ENCODE measurements at places on chromosomes 1 and 21.

GRCh38 chr1:216812966-216813365 is 89.7 kb upstream of the ESRRG start:
- DNase-seq: no peak

GRCh38 chr1:17802164-17802563 is 47.0 kb downstream of the ACTL8 start:
- DNase-seq: no peak

GRCh38 chr1:89576013-89576412 is 51.4 kb downstream of the LRRC8B start:
- DNase-seq: no peak

- DNase-seq: no peak
These were observed 1.8 kb upstream of the OMA1 start for GRCh38 chr1:58548371-58548770.

GRCh38 chr1:12518931-12519692 is 98.9 kb downstream of the DHRS3 start:
- peak; percentile 54 for DNase-seq

GRCh38 chr1:23704834-23705495 is 13.4 kb downstream of the RPL11 start:
- DNase-seq: no peak

GRCh38 chr1:100353071-100353801 is 930 bp downstream of the CDC14A start:
- no peak for DNase-seq

DNA sequence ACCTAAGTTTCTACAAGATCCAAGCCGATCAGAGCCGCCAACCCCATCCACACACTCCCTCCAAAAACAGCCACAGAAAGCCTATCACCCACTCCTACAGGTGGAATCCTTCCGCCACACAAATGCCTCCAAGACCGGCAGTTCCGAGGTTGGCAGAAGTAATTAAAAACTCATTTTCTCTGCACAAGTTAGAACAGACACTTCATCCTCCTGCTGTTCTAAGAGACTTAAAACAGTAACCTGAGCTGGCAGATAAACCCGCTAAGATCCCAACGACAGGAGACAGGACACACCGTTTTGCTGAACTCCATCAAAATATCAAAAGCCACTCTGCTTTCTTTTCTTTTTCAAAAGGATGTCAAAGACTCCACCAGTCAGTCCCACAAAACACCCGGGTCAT is 2.8 kb downstream of the SSBP3 start:
- DNase-seq: no peak

DNA sequence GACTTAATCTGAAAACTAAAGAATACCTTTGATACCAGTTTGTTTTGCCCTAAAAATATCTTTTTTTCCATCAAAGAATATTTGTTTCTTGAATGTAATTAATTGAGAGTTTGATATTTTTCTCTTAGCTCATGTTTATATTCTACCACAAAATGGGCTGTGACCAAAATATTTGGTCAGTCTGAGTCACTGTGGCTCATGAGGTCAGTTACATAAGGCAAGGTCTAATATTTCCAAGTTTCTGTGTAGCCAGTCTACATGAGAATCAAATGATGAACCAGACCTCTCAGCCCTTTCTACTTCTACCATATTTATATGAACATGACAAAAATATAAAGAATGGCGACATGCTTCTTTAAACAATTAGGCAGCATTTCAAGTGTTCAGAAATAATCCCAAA is 83.0 kb upstream of the IVNS1ABP start:
- DNase-seq: no peak

GRCh38 chr1:188022661-188023060 is 1193.9 kb downstream of the PLA2G4A start:
- no peak for DNase-seq

GRCh38 chr1:58785442-58786058 is 1.7 kb upstream of the JUN start:
- peak; percentile 92 for DNase-seq

DNA sequence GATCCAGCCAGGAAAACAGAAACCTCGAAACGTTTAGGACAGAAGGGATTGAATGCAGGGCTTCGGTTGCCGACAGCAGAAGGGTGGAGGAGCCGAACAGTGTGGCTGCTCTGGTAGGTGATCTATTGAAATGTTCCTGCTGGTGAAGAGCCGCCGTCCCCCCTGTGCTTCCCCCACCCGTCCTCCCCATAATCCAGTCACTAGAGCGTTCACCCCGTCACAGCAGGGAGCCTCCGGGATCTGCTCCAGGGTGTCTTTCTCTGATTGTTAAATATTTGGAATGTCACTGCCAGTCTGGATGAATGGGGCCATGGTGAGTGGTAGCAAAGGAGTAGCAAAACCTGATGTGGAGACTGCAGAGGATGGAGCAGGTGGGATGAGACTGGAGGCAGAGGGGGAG is 255.1 kb upstream of the CSF3R start:
- no peak for DNase-seq

DNA sequence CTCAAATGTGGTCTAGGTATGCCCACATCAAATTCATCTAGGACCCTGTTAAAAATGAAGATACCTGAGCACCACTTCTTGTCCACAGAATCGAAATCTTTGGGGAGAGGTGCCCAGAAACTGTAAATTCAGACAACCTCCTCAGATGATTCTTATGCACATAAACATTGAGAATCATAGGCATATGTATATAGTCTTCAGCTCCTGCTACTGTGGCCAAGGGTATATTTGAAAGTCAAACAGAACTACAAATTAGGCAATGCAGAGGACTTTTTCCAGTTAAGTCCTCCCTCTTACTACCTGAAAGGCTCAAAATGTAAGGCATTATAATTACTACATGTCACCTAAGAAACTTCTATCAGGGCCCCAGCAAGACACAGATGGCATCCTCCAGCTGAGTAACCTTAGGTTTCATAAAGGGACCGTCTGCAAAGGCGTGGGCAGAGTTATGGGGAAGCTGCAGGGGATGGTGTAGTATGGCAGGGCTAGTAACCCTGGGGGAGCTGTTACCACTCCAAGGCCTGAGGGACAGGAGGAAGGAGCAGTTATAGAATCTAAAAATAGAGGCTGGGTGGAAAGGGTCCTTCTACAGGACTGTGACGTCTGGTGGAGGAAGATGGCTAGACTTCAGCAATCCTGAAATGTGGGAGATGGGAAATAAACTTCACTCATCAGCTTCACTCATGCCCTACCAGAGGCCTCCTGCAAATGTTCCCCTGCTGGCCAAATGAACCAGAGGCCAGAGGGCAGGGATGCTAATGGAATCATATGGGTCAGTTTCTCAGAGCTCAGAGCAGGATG is 46.3 kb downstream of the DAB1 start:
- DNase-seq: no peak

GRCh38 chr21:38277501-38278131 is 20.8 kb downstream of the KCNJ15 start:
- DNase-seq: no peak

- DNase-seq: peak; percentile 37
These were observed 26.2 kb downstream of the ARHGEF10L start for GRCh38 chr1:17565461-17566252.

GRCh38 chr1:93692983-93693591 is 11.4 kb upstream of the BCAR3 start:
- DNase-seq: no peak

GRCh38 chr1:198298640-198299039 is 141.8 kb downstream of the NEK7 start:
- no peak for DNase-seq

GRCh38 chr1:154759196-154759595 is 110.9 kb downstream of the KCNN3 start:
- no peak for DNase-seq

GRCh38 chr1:54803761-54804470 is 2.8 kb upstream of the TTC22 start:
- DNase-seq: no peak

DNA sequence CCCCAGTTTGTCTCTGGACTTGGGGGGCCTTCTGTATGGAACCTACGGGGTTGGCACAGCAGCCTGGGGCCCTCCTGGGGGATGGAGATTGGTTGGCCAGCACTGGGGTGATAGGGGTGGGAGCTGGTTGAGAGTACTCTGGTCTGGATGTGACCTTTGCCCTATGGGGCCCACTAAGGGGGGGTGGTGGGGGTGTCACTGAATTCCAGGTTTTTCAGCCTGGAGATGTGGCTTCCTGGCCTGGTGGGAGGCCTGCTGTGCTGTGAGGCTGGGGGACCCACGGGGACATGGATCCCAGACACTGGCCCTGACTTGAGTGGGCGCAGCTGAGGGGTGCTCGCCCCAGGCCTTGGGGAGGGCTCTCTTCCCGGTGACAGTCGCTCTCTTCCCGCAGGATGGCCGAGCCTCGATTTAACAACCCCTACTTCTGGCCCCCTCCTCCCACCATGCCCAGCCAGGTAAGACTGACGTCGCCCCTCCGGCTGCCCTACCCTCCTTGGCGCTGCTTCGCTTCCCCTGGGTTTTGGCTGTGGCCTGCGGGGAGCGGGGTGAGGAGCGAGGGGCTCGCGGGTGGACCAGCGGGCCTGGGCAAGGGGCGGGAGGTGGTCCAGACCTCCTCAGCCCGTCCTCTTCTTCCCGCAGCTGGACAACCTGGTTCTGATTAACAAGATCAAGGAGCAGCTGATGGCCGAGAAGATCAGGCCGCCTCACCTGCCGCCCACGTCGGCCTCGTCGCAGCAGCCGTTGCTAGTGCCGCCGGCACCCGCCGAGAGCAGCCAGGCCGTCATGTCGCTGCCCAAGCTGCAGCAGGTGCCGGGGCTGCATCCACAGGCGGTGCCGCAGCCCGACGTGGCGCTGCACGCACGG is 19.6 kb downstream of the ZNF362 start:
- no peak for DNase-seq

GRCh38 chr1:30085811-30086770 is 637.3 kb downstream of the MATN1 start:
- peak; percentile 26 for DNase-seq

GRCh38 chr1:95584315-95584714 is 350.3 kb downstream of the RWDD3 start:
- DNase-seq: no peak

DNA sequence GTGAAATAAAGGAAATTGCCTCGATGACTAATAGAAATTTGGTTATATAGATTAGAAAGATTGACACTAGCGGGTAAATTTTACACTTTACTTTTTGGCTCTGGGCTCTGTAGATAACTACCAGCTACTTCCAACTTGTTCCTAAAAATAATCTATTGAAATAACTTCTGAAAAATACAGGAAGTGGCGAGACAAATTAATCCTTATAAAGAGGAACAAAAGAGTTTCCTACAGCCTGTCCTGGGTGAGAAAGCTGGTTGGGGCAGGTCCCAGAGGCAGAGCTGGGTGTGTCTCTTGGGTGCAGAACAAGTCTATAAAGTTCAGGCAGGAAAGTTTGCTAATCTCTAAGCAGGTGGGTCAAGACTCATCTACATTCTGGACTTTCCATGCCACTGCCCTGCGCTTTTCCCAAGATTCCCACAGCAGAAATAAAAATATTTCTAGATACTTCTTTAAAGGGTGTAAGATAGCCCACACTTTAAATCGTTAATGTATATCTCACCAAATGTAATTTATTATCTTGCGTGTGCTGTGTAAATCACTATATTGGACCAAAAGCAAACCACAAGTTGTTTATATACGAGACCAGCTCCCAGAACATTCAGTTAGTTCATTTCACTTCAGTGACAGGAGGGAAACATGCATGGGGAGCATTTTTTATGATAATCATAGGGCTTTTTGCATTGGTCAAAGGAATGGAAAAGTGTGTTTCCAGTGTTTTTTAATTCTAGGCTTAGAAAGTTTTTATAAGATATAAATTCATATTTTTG is 70.1 kb upstream of the NRIP1 start:
- DNase-seq: peak; percentile 27

DNA sequence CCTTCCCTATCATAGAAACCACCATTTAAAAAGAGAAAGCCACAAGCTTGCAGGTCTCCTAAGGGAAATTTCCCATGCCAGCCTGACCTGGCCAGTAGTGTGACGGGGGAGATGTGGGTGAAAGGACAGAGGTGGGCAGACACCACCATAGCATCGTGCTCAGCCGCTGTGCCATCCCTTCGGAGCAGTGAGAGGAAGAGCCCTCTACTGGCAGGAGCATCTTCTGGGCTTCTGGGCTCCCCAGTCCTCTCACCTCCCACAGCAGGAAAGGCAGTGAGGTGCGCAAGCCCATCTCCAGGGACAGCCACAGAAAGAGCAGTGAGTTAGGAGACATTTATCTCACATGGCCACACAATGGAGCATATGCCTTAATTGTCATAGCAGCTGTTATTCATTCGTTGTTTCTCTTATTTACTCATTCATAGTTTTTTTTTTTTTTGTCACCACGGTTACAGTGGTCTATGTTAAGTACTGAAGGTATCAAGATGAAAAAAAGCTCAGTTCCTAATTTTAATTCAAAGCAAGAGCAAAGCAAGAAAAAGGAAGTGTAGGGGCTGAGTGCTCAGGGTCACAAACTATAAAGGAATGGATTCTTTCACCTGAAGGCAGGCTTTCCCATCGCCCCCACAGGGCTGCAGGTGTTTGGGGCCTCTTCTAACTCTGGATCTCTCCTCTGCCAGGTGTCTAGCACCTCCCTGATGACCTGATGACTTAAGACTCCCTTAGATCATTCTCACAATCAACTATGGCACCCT is 48.8 kb upstream of the CAMK1G start:
- no peak for DNase-seq

All from large intestine (tissue), 12 donors.